ENCODE measurements at places on chromosomes 1 and 21. TPM values are rescaled to one million over a fixed set of nuclear protein-coding genes. Genes with fewer than 3 reads are reported as not detected.

Gene TMEM183A
- total RNA-seq: 81.3 TPM

- DNase-seq: no peak
Measured at GRCh38 chr1:18875796-18876128, 16.3 kb upstream of the TAS1R2 start.

Gene C8B
- not detected for total RNA-seq

Gene SAMSN1
- total RNA-seq: 103 TPM

DNA sequence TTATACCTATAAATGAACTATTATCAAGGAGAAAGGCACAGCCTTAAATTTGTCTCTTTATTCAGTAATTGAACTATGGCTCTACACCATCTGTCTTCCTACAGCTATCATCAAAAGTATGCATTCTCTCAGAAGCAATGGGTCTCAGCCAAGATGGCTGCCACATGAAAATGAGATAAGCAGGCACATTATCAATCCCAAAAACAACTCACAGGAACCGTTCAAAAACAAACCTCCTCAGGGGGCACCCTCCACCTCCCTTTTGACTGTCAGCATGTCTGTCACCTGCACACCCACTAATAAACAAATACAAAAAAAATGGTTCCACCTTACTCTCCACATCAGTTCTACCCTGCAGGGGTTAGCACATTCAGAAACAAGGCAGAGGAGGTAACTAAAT lies 23.6 kb downstream of the KIAA0319L start:
- no peak for DNase-seq

GRCh38 chr1:235597867-235598553 lies 51.6 kb downstream of the GNG4 start:
- no peak for DNase-seq
